EL (cell line): ENCODE measurements at places on chromosomes 4 and X.

DNA sequence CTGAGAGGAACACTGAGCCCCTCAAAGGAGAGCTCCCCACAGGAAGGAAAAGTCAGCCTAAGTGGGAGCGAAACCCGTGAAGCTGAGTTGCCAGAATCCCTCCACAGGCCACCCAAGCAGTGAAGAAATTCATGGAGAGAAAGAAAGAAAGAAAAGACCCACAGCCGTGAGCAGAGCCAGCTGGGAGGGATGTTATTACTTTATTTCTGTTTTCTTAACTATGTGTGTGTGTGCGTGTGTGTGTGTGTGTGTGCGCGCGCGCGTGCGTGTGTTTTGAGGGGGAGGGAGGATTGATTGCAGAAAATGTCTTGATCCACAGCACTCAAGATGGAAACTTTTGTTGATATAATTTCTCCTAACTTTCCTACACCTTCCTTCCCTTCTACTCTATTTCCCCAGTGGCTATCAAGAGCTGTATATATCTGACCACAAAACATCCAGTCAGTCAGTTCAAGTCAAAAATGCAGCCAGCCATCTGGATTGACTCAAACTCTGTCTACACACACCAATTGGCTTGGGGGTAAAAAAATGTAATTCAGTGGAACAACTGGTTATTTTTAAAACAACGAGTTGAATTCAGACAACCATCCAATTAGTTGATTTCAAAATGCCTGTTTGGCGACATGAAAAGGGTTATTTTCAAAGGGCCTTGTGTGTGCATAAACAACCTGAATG, 13.8 kb upstream of the GPC3 start:
- no peak for DNase-seq

- DNase-seq: no peak
These were observed 23.5 kb downstream of the NDP start for GRCh38 chrX:43949669-43950068.

- no peak for DNase-seq
These were observed 70.3 kb downstream of the NSUN7 start for GRCh38 chr4:40820101-40820500.

GRCh38 chr4:183333983-183334382, 11.8 kb upstream of the CLDN24 start:
- peak; percentile 24 for DNase-seq

DNA sequence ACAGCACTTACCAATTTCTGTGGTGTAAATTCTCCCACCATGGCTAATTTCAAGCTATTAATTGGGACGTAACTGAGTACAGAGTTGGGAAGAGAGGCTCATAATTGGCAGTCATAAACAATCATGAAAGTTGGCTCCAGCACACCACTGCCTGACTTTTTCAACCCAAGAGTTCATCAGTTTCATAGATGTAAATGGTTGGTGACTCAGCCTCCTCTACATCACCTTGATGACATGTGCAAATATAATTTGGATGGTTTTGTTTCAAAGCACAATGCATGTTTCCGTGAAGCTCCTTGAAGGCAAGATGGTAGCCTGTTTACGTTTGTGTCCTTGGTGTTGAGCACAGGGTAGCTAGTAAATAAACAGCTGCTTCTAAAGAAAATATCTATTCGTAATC, 235.1 kb downstream of the LDB2 start:
- no peak for DNase-seq

- DNase-seq: no peak
These were observed 187.6 kb downstream of the CBR4 start for GRCh38 chr4:168822481-168822880.

GRCh38 chrX:107738272-107738671, 37.3 kb downstream of the TSC22D3 start:
- no peak for DNase-seq

DNA sequence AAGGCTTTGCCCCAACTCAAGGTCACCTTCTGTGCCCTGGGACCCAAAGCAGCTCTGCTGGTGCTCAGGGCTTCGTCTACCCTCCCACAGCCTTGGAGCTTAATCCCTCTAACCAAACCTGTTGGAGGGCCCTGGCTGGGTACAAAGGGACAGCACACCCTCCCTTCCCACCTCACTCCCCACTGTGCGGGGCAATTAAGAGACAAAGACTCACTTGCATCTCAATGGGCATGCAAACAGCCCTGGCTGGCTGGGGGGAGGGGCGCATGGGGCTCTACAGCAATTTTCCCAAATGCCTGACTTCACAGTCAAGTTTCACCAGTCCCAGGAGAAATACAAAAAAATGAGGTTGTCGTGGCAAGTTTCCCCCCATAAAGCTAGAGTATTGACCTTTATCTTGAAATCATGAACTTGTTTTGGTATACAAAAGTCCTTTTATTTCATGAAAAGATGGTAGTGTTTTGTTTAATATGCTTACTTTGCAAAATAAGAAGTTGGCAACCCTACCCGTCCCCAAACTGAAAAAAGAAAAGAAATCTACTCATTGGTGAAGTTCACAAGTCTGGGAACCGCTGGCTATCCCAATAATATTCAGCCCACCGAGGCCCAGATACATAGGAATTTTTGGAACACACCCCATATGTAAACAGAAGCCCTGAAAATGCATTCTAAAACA, 4.1 kb upstream of the CD99L2 start:
- no peak for DNase-seq

DNA sequence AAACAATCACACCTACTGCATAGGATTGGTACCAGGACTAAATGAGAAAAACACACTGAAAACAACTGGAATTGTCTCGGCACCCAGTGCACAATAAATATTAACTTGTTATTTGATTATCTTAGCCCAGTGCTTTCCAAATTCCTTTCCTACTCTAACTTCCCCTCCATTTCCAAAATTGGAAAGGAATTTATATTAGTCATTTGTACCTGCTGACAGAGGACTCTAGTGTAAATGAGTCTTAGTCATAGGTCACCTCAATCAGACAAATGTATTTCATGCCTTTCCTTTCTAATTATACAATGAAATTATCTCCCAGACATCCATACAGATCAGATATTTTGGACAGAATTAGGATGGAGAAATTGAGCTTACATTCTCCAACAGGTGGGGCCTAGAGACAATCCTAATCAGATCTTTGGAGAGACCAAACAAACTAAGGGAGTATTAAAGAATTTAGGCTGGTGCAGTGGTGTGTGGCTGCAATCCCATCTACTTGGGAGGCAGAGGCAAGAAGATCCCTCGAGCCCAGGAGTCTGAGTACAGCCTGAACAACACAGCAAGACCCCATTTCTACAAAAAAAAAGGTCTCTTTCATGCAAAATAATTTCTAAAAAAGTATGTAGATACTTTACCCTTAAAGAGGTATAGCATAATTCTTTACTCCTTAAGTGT, 10.1 kb downstream of the SH3D19 start:
- no peak for DNase-seq

GRCh38 chrX:133726211-133726630, 259.2 kb downstream of the GPC3 start:
- peak; percentile 58 for DNase-seq

GRCh38 chr4:65738134-65738533, 67.8 kb upstream of the EPHA5 start:
- DNase-seq: no peak

DNA sequence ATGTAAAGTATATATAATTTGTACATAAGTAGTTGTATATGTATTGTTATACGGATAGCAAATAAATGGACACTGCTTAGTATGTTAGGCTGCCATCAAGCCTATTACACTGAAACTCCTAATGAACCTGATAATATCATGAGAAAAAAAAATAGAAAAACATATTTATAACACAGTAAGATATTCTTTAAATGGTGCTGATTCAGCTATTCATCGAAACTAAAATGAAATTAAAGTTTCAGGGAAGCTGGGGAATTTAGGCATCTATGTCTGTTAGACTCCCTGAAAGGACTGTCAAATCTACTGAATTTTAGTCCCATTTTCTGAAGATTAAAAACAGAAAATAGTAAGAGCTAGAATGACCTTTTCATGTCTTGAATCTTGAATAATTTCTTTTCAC, 647.1 kb upstream of the PABPC4L start:
- DNase-seq: no peak

- no peak for DNase-seq
These were observed 150.8 kb downstream of the NPNT start for GRCh38 chr4:106046083-106046482.

- DNase-seq: peak; percentile 41
These were observed 11.3 kb upstream of the ANOS1 start for GRCh38 chrX:8743126-8743732.

- DNase-seq: no peak
These were observed 17.1 kb downstream of the FBXO8 start for GRCh38 chr4:174266416-174266815.

DNA sequence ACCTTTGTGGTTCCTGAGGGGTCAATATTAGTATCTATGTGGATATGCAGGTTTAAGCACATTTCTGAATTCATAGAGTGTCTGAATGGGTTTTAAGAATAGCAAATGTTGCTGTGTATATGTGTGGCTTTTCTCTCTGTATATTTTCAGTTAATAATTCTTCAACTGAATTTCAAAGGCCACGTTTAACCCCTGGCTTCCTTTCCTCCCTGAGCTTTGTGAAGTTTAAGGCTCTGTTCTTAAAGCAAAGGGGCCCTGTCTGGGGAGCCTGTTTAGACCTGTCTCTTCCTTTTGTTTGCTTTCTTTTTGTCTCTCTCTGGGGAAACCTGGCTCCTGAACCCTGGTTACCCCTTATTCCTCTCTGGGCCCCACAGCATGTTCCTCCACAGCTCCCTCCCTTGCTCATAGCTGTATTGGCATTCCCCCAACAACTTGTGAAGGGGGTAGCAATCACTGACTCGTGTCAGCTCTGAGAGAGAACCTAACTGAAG, 139.1 kb downstream of the COL4A6 start:
- DNase-seq: peak; percentile 31

DNA sequence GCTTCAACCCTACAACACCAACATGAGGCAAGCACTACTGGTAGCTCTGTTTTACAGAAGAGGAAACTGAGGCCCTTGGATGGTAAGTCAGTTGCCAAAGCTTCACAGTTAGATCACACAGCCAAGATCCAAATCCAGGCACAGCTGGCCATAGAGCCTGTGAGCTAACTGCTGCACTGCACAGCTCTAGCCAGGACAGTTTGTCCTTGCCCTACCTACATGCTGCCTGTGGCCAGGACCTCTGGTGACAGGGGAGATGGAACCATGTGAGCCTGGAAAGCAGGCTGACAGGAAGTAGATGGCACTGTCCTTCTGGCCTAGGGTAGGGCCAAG, 257.8 kb downstream of the FBXW7 start:
- no peak for DNase-seq

DNA sequence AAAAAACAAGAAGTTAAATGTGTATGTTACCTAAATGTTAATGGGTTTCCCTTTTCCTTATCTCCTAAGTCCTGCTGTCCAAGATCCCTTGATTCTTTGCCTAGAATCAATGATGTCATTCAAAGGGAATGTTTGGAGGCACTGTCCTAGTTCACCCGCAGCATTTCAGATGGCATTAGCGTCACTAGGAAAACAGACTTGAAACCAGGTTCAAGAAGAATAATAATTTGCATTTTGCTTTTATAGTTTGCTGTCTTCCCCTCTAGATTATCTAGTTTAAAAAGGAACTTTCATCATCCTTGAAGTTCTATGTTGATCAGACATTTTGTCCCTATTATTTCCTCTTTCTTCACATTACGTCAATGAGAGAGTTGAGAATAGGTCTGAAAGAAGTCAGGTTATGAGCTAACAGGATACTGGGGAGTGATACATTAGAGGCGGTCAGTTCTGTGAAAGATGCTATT, 234.1 kb upstream of the PGRMC2 start:
- peak; percentile 80 for DNase-seq

- DNase-seq: peak; percentile 2
These were observed 121.5 kb downstream of the PPEF1 start for GRCh38 chrX:18828832-18829404.

DNA sequence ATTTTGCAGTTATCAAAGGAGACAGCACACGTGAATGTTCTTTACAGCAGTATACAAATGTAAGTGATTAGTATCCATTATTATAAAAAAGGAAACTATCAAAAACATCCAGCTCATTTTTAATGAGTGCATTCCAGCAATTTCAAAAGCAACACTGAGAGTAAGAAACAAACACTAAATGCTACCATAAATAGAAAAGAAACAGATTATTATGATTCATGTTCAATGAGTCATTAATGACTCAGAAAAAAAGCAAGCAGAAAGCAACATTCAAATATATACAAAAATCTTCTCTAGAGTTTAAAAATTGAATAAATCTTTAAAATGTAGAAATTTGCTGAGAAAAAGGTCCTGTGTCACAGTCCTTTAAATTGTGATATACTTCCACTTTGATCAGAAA, 346.5 kb upstream of the FMR1 start:
- DNase-seq: no peak
